Vagina (tissue), 2 donors: ENCODE measurements at places on chromosomes 16 and 17.

GRCh38 chr17:49053171-49053829 lies 56.1 kb downstream of the IGF2BP1 start:
- DNase-seq, result no peak

DNA sequence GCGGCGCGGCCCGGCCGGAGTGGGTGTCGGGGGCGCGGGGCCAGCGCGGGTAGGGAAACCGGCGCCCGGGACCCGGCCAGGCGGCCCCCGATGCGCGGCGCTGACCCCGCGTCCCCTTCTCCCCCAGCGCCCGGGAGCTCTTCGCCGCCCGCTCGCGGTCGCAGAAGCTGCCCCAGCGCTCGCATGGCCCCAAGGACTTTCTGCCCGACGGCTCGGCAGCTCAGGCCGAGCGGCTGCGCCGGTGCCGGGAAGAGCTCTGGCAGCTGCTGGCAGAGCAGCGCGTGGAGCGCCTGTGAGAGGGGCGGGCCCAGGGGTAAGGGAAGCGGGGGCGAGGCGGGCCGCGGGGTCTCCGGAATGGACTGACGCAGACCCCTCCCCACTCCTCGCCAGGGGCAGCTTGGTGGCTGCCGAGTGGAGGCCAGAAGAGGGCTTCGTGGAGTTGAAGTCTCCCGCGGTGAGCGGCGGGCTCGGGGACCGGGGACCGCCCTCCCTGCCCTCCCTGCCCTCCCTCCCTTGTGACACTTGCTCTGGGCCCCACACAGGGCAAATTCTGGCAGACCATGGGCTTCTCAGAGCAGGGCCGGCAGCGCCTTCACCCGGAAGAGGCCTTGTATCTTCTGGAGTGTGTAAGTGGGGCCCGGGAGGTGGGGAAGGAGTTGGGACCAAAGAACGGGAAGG lies 430 bp downstream of the TSEN54 start:
- no peak for DNase-seq

DNA sequence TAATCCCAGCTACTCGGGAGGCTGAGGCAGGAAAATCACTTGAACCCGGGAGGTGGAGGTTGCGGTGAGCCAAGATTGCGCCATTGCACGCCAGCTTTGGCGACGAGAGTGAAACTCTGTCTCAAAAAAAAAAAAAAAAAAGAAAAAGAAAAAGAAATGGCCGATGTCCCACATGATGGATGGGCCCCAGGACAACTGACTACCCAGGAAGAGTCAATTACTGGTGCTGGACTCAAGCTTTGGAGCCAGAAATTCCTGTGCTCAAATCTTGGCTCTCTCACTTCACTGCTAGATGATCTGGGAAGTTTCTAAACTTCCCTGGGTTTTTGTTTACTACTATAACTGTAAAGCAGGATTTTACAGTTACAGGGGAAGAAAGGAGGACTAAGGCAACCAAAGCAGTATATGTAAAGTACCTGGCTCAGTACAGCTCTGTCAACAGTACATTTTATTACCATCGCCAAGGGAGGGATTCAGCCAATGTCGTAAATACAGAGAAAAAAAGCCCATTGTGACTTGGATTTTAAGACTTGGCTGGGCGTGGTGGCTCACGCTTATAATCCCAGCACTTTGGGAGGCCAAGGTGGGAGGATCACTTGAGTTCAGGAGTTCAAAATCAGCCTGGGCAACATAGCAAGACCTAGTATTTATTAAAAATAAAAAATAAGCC lies 11.9 kb downstream of the C16orf86 start:
- DNase-seq, result no peak

GRCh38 chr16:31118223-31119155 lies 1.0 kb downstream of the KAT8 start:
- DNase-seq, result peak; percentile 82

GRCh38 chr16:83045790-83046189 lies 419.0 kb downstream of the CDH13 start:
- DNase-seq, result no peak

DNA sequence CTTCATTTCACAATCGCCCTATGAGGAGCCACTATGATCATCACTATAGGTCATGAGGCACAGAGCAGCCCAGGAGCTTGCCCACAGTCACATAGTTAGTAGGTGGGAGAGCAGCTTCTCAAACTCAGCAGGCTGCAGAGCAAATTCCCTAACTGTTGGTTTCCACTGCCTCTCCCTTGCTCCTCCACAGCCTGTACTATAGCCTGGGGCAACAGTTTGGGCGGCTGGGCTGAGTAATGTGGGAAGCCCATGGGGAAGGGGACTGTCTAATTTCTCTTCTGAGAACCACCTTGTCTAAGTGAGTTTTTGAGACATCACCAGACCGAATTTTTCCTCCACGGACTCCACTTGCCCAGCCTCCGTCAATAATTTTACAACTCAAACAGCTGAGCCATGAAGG lies 73.4 kb upstream of the GPR139 start:
- no peak for DNase-seq

DNA sequence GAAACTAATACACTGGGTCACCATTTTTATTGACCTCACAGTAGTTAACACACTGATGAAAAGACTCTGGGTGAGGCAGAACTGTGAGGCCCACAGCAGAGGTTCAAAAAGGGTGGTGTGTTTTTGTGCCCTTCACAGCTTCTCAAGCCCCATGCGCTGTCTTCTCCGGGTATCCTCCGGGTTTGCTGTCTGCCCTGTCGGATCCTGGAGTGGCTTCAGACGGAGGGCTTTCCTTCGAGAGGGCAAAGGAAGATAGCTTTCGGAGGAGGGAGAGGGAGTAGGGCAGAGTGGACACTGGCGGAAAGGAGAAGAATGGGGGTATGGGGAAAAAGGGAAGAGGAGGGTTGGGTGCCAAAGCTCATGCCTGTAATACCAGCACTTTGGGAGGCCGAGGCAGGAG lies 80.8 kb downstream of the CYLD start:
- DNase-seq, result no peak

GRCh38 chr17:9859781-9860180 lies 34.1 kb downstream of the GLP2R start:
- DNase-seq, result peak; percentile 32

GRCh38 chr16:255183-255582 lies 20.6 kb downstream of the RGS11 start:
- DNase-seq, result no peak

- DNase-seq, result no peak
Measured at GRCh38 chr16:4666537-4667202, 26.7 kb upstream of the NUDT16L1 start.

GRCh38 chr17:77217566-77217965 lies 76.8 kb downstream of the SEC14L1 start:
- no peak for DNase-seq

- DNase-seq, result no peak
Measured at GRCh38 chr16:66364959-66365306, 1.6 kb upstream of the CDH5 start.

GRCh38 chr16:8063159-8063558 lies 527.2 kb downstream of the TMEM114 start:
- no peak for DNase-seq

GRCh38 chr17:57868910-57869616 lies 19.2 kb upstream of the MRPS23 start:
- no peak for DNase-seq

- DNase-seq, result no peak
Measured at GRCh38 chr16:84916850-84917249, 94.5 kb downstream of the ZDHHC7 start.

- DNase-seq, result no peak
Measured at GRCh38 chr16:1332618-1333148, 762 bp upstream of the BAIAP3 start.

DNA sequence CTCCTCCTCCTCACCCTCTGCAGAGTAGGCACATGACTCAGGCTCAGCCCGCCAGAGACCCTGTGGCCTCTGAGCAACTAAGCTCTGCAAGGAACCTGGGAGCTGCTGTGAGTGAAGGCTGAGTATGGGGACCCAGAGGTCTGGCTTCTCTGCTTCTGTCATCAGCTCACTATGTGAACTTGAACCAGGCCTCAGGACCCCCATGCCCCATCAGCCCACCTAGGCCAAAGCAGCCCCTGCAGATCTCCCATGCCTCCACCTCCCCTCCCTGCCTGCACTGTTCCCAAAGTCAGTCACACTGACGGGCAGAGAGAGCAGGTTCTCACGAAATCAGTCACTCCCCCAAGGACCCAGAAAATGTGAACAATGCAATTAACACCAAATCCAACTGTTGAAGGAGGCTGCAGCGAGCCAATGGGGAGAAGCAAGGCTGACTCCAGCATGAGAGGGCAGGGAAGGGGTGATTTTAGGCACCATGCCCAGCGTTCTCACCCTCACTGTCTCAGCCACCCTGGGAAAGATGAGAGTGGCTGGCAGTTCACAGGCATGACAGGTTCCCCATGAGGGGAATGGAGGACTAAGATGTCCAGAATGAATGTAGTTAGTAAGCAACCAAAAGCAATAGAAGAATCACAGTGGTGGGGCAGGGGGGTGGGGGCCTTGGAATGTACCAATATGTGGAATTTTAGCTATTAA lies 60.6 kb downstream of the BEAN1 start:
- DNase-seq, result no peak

- DNase-seq, result peak; percentile 70
Measured at GRCh38 chr16:50834701-50835100, 92.8 kb downstream of the CYLD start.

DNA sequence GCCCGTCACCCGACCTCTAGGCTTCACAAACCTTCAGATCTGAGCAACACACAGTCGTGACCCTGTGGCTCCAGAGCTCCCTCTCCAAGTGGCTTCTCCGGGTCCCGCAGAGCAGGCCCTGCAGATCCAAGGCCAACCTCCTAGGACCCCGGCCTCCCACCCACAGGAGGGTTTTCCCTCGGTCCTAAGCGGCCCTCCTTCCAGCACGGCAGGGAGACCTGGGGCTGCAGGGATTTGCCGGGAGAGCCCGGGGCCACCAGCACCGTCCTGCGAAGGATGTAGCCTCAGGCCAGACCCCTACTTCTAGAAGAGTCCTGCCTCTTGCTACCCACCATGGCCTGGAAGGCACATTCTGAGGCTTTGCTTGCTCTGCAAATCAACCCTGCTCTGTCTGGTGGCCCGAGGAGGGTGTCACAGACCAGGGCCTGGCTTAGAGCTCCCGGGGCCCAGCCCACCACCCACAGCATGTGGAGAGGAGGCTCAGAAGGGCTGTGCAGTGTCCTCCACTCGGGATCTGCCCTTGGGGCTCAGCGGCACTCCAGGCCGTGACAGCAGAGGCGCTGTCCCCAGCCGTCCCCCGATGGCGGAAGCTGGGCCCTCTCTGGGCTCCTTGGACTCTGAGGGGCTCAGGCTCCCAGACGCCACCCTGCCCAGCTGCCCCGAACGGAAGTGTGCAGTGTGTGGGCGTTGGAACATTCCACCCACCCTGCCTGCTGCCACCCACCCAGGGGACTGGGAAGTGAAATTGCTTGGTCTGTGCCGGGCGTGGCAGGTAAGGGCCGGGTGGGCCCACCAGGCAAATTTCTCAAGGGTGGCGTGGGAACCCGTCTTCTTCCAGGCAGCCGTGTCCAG lies 28.8 kb upstream of the ACSF3 start:
- DNase-seq, result no peak

DNA sequence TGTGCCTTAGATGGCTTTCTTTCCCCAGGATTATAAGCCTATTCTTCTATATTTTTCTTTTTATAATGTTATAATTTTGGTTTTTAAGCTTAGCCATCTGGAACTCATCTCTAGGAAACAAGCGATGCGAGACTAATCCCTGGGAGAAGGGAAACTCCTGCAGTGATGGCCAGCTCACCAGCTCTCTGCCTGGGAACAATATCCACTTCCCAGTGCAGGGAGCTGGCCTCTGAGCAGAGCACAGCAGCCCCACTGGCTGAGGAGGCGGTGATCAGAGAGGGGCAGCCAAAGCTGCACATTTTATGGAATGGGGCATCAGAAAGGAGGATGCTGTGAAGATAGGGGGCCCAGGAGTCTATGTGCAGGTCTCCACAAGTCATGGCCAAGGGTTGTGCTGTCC lies 183.3 kb downstream of the LGALS9B start:
- no peak for DNase-seq

DNA sequence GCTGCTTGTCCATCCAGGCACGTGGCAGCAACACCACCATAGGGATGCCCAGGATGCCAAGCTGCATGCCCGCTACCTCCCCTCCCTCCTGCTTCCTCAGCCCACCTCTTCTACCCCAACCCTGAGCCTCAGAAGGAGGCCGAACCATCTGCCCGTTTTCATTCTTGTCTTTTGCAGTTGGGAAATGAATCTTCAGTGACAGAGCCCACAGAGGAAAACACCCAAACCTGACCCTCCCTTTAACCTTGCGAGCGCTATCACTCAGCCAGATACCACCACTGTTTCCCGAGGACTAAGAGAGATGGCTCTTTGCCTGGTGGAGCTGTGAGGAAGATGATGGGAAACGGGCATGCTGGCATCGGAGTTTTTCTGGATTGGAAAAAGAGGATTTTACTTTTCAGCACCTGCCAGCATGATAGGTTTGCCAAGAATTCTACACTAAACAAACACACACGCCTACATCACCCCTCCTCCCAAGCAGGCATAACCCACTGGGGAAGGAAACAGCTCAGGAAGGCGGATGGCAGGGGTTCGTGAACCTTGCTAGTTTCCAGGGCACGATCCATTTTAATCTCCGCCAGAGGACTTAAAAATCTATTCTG lies 457.4 kb downstream of the SLC39A11 start:
- no peak for DNase-seq

DNA sequence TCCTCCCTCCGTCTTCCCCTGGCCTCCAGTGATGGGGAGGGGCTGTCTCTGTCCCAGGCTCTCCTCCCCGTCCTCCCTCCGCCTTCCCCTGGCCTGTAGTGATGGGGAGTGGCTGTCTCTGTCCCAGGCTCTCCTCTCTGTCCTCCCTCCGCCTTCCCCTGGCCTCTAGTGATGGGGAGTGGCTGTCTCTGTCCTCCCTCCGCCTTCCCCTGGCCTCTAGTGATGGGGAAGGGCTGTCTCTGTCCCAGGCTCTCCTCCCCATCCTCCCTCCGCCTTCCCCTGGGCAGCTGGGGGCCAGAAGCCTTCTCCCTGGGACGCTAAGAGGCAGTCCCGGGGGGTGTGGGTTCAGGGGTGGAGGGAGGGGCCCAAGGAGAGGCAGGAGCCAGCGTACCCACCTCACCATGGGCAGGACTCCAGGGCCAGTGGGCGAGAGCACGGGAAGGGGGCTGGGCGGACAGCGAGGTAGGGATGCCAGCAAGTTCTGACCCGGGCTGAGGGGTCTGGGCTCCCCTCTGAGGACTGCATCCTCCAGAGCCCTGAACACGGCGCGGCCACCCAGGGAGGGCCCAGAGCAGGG lies 14.8 kb downstream of the UTS2R start:
- DNase-seq, result no peak

- no peak for DNase-seq
Measured at GRCh38 chr17:83176623-83177583, 97.5 kb downstream of the METRNL start.
